EH (cell line): ENCODE measurements at places on chromosomes 16 and 17.

- DNase-seq: peak; percentile 46
Measured at GRCh38 chr17:75159196-75160031, 5.1 kb upstream of the JPT1 start.

DNA sequence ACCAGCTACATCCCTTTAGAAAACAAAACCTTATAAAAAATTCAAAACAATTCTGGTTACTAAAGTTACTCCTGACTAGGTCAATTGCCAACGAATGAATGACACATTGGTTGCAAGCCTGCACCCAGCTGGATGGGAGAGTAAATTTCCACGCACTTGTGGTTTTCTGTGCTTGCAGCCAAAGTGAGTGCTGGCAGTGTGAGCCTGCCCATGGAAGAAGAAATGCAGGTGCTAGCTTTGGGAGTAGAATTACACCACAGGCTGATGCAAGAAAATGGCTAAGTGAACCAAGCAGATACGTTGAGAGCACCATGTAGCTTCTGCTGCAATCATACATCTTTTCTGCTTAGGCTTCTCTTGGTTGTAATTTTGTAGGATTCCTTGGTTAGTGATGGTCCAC, 74.6 kb downstream of the SYCE1L start:
- no peak for DNase-seq

DNA sequence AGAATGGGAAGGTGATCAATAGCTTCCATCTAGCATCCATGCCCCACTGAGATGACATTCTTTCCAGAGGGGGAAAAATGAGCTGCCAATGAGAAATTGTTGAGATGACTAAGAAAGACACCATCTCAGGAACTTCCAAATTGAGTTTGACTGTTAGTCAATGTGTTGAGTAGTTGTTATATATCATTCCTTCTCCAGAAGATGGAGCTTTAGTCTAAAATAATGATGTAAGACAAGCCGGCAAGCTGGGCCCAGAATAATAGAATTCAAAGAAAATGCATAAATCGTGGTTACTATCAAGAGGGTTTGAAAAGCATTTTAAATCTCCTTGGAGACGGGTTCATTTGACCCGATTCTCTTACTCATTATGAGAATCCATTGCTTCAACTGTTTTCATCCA, 71.0 kb upstream of the ATF7IP2 start:
- peak; percentile 2 for DNase-seq

DNA sequence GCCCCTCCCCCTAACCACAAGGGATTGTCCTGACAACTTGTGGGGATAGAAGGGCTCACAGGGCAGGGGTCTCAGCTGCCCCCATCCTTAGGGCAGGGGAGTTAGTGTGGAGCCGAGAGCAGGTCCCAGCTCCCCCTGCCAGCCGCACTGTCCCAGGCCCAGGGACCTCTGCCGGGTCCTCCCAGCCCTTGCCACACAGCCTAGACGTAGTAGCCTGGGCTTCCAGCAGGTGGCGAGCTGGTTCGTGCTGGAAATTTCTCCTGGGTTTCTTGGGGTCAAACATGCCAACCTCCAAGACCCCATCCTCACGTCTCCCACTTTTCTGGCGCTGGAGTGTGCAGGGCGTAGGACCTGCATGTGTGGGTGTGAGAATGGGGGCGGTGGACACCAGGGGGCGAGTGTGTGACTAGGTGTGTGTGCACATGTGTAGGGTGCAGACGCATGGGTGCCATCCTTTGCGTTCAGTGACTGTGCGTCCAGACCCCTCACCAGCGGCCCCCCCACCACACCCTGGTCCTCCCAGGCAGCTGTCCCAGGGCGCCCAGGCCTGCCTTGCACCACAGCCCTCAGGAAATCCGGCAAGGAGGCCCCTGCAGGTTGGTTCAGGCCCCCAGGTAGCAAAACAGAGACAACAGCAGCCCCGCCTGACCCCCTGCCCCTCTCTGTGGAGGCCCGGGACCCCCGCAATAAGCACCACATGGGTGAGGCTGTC, 29.5 kb downstream of the SBK1 start:
- DNase-seq: peak; percentile 35

- peak; percentile 76 for DNase-seq
Measured at GRCh38 chr17:41322094-41322902, 6.8 kb upstream of the KRTAP17-1 start.

- no peak for DNase-seq
Measured at GRCh38 chr17:44956998-44957981, 9.7 kb upstream of the KIF18B start.

- DNase-seq: no peak
Measured at GRCh38 chr16:85338638-85338982, 226.3 kb upstream of the CIBAR2 start.

DNA sequence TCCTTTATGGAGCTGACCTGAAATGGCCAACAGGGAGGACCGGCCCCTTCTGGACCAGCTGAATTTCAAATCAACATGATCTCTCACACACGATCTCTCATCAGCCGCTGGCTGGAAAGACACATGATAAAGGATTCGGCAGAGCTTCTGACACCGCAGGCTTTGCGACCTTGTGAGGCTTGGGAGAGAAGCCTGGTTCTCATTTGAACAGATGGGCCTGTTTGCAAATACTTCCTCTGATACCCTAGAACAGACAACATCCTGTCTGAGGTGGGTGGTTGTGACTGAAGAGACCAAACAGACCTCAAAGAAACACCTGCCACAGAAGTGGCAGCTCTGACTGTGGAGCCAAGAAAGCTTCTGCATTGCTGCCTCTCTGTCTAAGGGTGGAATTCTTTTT, 77.9 kb upstream of the SDK2 start:
- no peak for DNase-seq

DNA sequence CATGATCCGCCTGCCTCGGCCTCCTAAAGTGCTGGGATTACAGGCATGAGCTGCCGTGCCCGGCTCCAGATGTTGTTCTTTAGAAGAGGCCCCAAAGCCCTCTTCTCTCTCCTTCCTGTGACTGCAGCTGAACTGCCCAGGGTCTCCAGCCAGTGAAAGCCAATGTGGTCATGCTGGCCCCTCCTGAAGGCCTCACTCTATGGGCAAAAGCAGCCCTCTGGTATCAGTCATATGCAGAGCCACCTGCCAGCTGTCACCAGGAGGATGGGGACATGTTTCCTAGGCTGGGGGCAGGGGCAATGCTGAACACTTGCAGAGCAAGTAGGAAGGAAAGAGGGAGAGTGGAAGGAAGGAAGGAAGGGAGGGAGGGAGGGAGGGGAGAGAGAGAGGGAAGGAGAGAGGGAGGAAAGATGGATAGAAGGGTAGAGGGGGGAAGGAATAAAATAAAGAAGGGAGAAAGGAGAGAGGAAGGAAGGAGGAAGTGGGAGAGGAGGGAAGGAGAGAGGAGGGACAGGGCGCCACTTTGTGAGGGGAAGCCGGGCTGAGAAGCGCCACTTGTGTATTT, 36.0 kb downstream of the SOCS3 start:
- no peak for DNase-seq

DNA sequence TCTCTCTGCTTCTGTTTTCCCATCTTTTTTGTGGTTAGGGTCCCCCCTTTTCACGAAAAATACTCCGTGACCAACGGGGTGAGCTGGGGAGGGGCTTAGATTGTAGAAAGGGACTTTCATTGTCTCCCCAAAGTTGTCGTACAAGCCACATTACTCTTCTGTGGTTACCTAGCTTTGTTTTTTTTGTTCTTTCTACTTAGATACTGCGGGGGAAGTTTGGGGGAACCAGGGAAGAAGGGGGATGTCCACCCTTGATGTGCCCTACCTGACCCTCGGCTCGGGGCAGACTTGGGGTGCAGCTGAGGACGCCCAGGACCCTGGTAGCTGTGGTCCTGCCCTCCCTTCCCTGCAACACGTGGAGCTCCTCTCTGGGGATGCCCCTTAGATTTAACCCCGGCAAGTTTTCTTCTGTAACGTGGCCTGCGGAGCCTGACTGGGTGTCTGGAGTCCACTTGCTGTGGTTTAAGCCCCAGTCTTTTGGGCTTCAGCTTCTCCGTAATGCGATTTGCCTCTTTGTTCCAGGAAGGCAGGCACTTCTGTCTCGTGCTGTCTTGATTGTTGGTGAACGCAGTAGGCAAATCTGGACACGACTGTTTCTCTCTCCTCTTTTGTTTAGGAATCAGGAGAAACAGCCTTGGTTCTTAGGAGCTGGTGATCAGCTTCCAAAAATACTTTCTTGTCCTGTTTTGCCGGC, 892 bp downstream of the ABCC1 start:
- DNase-seq: peak; percentile 63

DNA sequence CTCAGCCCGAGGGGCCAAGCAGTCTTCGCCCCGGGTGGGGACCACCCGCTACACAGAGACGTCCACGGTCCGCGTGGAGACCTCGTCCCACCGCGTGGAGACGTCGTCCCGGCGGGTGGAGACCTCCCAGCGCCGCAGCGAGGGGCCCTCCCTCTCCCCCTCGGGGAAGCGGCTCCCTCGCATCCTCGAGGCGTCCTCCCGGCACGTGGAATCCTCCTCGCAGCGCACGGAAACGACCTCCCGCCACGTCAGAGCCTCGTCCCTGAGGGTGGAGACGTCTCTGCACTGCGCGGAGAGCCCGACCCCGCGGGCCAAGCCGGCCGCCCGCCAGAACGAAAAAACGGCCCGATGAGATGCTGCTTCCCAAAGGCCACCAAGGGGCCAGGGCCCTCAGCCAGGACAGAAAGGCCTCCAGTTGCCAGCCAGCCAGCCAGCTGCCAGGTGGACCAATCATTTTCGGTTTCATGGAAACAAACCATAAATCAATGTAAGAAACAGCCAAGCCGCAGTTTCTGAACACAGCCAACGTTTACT, 424 bp downstream of the C17orf100 start:
- no peak for DNase-seq

DNA sequence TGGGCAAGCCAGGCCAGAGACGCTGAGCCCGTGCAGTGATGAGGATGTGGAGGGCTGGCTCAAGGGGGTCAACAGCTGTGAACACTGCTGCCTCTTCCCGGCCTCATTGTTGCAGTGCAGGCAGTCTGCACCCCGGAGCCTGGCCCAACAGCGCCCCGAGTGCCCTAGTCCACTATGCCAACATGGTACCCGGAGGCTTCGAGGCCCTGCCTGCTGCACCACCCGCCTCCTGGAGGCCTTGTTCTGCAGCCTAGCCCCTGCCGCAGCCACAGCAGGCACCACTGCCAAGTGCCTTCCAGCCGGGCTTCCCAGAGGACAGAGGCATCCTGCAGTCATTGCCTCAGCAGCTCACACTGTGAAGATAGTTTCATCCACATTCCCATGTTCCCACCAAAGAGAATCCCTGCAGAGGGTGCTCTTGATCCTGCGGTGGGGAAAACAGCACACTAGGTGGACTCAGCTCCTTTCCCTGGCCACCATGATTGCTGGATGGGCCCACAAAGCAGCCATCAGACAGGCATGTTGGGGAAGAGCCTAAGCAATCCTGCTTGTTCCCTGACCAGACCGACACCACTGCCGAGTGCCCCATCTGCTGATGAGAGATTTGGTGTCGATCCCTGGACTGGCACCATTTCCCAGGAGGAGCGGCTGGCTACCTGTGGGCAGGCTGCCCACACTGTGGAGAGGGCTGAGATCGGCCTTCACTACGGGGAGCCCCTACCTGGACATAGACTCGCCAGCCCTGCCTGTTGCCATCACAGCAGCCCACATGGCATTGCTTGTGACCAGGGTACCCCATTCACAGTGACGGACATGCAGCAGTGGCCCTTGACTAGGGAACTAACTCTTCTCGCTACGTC, 44.9 kb downstream of the USP22 start:
- peak; percentile 9 for DNase-seq

DNA sequence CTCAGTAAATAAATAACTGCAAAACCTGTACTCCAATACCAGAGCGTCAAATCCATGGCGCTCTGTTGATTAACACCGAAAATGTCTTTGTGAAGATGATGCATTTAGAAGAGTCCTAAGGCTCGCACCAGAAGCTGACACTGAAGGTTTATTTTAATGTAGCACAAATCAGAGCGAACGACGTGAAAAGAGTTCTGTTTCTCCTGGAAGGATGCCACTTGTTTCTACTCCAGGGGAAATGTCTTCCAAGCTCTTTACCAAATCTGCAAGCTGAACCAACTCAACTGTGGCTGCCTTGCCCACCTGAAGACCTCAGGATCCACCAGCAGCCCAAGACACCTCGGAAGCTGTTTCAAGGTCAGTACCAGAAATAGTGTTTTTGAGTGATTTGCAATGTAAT, 194.4 kb upstream of the MAF start:
- no peak for DNase-seq

DNA sequence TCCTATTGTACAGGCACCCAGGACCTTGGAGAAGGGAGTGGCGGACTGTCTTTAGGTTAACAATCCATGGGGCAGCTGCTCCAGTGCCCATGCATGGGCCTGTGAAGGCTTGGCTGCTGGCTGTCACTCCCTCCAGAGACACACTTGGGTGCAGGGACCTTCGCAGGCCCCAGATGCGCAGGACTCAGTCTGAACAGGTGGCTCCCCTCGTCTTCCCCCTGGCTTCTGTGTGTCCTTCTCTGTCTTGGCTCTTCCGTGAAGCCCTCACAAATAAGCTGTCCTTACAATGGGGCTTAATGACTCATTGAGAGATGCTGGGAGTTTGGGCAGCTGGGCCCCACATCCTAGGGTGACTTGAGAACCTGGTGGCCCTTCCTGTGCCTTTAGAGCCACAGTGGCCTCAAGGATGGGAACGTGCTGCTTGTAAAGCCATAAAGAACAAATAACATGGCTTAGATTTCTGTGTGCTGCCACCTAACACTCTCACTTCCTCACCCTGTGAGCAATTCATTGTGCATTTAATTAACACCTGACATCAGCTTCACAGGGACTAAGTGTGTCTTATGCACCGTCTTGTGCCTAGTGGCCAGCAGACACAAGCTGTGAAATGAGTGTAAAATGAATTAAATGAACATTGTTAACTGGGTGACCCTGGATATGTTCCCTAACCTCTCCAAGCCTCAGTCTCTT, 340.7 kb downstream of the SNX29 start:
- no peak for DNase-seq

GRCh38 chr16:89368604-89369249, 121.6 kb downstream of the ANKRD11 start:
- no peak for DNase-seq

DNA sequence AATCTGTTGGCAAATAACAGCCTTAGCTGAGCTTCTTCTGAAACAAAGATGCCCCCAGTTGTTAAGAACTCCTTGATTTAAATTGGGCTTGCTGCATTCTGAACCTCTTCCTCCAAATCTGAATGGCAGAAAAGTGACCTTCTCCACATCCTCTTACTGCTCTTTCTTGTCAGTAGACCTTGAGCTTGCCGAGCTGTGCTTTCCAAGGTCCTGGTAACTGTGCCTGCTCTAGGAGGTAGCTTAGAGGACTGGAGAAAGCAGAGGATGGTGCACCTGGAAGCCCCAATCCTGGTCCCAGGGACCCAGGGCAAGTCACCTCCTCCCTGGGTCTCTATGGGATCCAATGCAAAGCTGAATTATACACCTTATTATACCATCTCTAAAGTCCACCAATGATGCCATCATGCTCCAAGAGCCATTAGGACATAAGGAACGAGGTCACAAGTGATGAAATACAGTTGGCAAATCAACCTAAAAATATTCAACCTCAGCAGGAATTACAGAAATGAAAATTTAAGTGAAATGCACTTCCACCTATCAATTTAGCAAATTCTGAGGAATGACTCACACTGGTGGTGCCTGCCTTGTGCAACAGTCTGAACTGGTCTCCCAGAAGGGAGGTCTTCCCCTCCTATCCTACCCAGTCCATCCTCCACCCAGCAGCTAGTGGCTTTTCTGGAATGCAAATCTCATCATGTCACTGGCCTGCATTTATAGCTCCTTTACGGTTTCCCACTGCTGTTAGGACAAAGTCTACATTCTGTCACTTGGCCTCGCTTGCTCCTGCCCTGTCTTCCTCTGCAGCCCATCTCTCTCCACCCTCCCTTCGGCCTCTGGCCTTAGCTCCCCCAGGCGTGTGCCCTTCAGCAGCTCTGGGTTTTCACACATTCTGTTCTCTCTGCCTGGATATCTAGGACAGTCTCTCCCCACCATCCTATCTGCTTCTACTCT, 36.6 kb downstream of the TOM1L2 start:
- peak; percentile 98 for DNase-seq
